NCI-H2081 treated with DMSO at 0.1 percent for 48 hours (cell line): ENCODE measurements at places on chromosomes 4 and X.

GRCh38 chr4:57496697-57497471 is 386.7 kb upstream of the IGFBP7 start:
- DNase-seq: no peak

- no peak for DNase-seq
Observed at GRCh38 chr4:91118597-91118996, 991.4 kb downstream of the CCSER1 start.

DNA sequence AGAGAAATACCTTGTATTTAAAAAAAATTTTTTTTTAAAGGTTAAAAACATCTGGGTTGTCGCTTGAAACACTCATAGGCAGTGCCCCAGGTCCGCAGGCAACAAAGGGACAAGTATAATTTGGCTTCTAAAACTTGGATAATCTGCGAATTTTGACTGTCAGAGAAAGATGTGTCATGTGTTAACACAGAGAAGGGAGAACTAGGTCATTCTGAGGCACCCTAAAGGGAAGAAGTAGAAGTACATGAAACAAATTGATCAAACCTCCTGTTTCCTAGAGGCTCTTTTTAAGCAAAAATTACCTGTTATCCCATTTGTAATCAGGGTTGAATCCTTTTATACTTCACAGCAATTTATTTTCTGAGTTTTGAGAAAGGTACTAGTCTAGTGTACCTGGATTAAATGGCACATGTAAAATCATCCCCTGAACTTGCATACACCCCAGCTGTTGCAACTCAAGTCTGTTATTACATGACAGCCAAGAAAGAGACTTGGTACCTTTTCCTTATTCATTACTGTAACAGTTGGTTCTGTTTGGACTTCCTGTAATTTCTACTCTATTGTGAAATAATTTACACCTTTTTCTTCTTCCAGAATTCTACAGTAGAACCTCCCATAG is 1.7 kb downstream of the SRD5A3 start:
- no peak for DNase-seq

GRCh38 chrX:39773923-39774773 is 323.6 kb downstream of the BCOR start:
- DNase-seq: no peak

- no peak for DNase-seq
Observed at GRCh38 chrX:31266203-31267076, 194.6 kb upstream of the FTHL17 start.

- DNase-seq: no peak
Observed at GRCh38 chr4:42328978-42329377, 68.3 kb upstream of the SHISA3 start.

DNA sequence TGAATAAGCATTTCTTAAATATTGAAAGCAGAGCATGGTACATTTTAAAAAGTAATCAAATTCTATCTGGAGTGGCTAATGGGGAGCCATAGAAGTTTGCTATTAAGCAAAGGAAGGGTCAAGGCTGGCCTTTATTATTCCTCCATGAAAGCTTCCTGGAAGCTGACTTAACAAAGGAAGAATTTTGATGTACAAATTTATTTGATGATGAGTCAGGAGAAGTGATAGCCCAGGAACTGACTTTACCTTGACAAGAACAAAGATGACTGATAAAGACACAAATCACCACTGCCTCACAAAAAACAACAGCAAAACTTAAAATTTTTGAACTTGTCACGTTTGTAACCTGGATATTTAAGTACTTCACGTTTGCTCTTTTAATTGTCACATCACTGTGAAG is 872.1 kb downstream of the PCDH7 start:
- no peak for DNase-seq

GRCh38 chr4:74623041-74623440 is 171.3 kb downstream of the BTC start:
- no peak for DNase-seq

DNA sequence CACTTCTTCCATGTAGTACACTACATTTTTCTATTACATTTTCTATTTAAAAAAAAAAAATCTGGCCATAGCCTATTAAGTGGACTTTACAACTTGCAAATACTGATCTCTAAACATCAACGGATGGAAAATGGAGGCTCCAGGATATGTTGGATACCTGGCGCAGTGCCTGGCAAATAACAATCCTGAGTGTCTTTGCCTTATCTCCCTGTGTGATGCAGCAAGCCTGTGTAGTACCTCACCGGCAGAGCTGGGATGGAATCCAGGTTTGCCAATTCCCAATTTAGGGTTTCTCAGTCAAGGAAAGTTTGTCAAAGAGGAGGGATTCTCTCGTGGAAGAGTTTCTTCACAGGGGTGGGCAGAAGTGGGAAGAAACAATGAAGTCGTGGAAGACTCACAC is 93.2 kb downstream of the KDR start:
- no peak for DNase-seq
